ENCODE measurements at places on chromosomes 12 and 14. TPM values are rescaled to one million over a fixed set of nuclear protein-coding genes. Genes with fewer than 3 reads are reported as not detected.

Gene DACT1
- total RNA-seq = 10.0 TPM

Gene RNASE1
- total RNA-seq = 1.6 TPM

Gene VAMP1
- total RNA-seq = 2.6 TPM

Gene DTX1
- total RNA-seq = not detected

Gene KRT6C
- total RNA-seq = not detected

Gene IL31
- total RNA-seq = not detected

Gene MYRFL
- not detected for total RNA-seq

Gene CCDC175
- not detected for total RNA-seq

Gene LETMD1
- 40.3 TPM for total RNA-seq

Gene RNU4-1
- not detected for total RNA-seq

Gene TEX52
- total RNA-seq = not detected

Gene KRT2
- total RNA-seq = not detected

Gene SUOX
- total RNA-seq = 17.0 TPM

Gene NANOG
- not detected for total RNA-seq

Gene CEBPE
- total RNA-seq = not detected

Gene CMA1
- not detected for total RNA-seq

Gene ALDH1L2
- 0.27 TPM for total RNA-seq

Gene SLC38A2
- 447 TPM for total RNA-seq

Gene VPS33A
- 20.5 TPM for total RNA-seq

Gene GALNT16
- total RNA-seq = 0.20 TPM

Gene USP44
- 0.02 TPM for total RNA-seq

Gene GPR84
- total RNA-seq = not detected

Gene POTEG
- total RNA-seq = not detected

Gene NFE2
- 2.5 TPM for total RNA-seq

Gene ANO2
- total RNA-seq = 0.86 TPM

Gene ADCY6
- 7.1 TPM for total RNA-seq

Gene CCDC177
- not detected for total RNA-seq

Gene KRT83
- not detected for total RNA-seq

Gene SLC10A1
- total RNA-seq = not detected

Gene MGAT4C
- total RNA-seq = not detected

Gene HSPB8
- 16.3 TPM for total RNA-seq

Gene CLEC4A
- total RNA-seq = not detected

Gene TEX22
- 0.07 TPM for total RNA-seq

Gene MIPOL1
- total RNA-seq = 0.12 TPM

Gene KRT79
- not detected for total RNA-seq

All from M059J (cell line).